Upper lobe of right lung (tissue), 1 donor: ENCODE measurements at places on chromosomes 7 and 10. TPM values are rescaled to one million over a fixed set of nuclear protein-coding genes. Genes with fewer than 3 reads are reported as not detected.
A peak's percentile ranks its signal among the peaks of the same experiment; 100 is the strongest.

The GOLGA7B gene
- 0.98 TPM for total RNA-seq

The LBX1 gene
- not detected for total RNA-seq

The HIF1AN gene
- total RNA-seq: 36.8 TPM

DNA sequence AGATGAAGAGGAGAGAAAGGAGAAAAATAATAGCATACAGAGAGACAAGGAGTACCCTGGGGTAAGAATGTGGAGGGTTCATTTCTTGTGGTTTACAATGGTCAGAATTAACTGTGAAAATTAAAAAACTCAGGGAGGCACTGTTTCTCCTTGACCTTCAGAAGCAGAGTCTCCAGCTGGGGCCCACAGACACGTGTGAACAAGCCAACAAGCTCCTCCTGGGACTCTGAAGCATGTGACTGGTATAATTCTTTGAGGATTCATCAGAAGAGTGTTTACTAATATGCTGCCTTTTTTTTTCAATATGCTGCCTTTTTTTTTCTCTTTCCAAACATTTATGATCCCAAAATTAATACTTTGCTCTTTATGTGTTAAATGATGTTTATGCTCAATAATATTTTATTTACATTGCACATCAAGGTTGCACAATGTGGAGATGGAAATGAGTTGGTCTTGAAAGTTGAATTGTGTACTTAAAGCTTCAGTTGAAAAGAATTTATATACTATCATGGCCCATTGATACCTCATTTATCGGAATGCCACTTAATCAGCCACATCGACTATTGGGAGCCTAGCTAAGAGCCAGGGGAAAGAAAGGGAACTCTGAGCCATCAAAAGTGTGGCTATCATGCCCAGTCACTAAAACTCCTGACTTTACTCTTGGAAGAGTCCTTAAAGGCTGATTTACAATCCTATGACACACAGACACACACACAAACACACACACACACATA is 134.7 kb upstream of the RHOBTB1 start:
- DNase-seq: no peak
- H3K4me1 ChIP-seq: no peaks in the 10 kb centered on the region
- no peaks in the 10 kb centered on the region for H3K36me3 ChIP-seq

DNA sequence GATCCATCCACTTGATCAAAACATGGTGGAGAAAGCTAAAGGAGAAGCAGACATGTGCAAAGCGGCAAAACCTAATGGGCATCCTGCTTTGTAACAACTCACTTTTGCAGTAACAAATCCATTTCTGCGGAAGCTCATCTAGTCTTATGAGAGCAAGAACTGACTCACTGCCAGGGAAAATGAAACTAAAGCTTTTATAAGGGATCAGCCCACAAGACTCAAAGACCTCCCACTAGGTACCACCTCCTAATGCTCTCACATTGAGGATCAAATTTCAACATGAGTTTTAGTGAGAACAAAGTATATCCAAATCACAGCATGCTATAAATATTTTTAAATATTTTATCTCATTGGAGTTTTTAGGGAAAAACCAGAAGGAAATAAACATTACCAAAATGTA is 120.1 kb upstream of the GNAI1 start:
- no peak for DNase-seq
- no peaks in the 10 kb centered on the region for H3K4me1 ChIP-seq

DNA sequence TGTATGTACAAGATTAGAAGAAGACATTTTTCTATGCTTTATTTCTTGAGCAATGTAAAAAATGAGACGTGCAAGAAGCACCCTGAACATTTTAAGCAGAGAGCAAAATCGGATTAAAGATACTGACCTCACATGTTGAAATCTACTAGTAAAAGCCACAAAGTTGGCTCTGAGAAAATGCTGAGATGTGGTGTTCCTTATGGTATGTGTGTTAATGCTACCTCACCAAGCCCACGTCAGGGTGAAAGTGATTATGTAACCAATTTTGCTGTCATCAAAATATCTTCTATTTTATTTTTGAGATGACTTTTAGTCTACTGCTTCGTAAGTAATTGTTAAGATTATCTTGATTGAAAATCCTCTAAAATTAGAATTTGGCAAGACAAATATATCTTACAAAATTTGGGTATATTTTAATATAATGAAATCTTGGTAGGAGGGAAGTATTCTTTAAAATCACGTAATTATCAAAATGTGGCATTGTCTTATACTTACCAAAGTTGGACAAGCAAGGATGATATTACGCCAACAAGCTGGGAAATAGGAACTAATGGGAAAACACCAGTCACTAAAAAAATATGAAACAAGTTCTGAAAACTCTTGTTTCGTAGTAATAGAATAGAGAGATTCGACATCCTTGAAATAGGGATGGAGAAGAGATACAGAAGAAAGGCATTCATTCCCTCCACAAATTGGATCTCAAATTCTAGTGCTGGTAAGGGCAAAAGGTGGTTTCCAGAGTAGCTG is 5.8 kb downstream of the ADO start:
- peaks cover 12% of the 10 kb centered on the region for H3K27me3 ChIP-seq
- H3K4me3 ChIP-seq: no peak overlapping the region
- H3K4me1 ChIP-seq: peaks cover 38% of the 10 kb centered on the region
- H3K27ac ChIP-seq: no peak overlapping the region

DNA sequence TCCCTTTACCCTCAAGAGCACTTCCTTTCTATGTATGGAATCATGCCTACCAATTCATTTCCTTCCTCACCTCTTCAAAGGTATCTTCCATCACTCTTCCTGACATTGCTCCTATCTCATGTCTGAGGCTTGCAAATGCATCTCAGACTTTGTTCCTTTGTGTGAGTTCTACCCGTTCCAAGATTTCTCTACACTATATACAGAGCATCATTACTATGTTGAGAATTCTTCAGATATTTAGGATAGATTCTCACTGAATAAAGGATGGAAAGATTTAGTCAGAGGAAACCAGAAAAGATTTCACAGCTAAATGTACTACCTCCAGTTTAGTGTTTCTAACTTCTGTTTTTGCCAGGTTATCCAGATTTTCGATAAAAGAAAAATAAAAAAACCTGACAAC is 462.7 kb downstream of the PHTF2 start:
- H3K36me3 ChIP-seq: no peaks in the 10 kb centered on the region
- no peaks in the 10 kb centered on the region for H3K27me3 ChIP-seq
- no peak for DNase-seq
- no peak overlapping the region for H3K27ac ChIP-seq
- no peaks in the 10 kb centered on the region for H3K4me1 ChIP-seq

DNA sequence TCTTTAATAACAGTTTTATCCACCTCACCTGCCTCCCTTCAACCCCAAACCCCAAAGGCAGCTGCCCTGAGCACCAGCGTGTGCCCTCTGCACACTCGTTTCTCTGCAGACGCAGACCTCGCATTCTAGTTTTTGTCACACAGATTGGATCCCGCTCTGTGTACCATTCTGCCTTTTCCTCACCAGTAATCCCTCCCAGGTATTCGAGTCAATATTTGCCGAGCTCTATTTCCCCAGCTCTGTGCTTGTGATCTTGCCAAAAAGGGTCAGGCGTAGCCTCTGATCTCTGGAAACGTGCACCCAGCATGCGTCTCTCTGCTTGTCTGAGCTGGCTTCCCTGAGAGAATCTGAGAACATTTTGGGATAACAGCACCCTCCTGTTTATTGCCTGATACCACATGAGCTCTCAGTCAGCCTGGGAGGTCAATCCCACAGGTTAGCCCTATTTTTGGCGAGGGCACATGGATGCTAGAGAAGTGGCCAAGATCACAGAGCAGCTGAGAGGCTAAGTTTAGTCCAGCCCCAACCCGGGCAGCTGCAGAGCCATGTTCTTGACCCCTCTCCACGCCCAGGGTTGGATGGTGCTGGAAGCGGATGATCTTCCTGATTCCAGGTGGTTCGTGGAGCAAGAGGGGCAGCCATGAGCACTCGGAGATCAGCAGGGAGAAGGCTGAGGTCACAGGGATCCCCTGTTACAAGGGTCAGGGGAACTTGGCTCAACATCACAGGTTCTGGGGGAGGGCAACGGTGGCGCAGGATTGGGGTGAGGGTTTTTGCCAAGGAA is 29.1 kb downstream of the FOXL3 start:
- no peak overlapping the region for H3K27ac ChIP-seq
- no peak overlapping the region for H3K4me3 ChIP-seq
- peaks cover 9% of the 10 kb centered on the region for H3K4me1 ChIP-seq
- no peaks in the 10 kb centered on the region for H3K27me3 ChIP-seq
- no peak for DNase-seq
- no peaks in the 10 kb centered on the region for H3K36me3 ChIP-seq

DNA sequence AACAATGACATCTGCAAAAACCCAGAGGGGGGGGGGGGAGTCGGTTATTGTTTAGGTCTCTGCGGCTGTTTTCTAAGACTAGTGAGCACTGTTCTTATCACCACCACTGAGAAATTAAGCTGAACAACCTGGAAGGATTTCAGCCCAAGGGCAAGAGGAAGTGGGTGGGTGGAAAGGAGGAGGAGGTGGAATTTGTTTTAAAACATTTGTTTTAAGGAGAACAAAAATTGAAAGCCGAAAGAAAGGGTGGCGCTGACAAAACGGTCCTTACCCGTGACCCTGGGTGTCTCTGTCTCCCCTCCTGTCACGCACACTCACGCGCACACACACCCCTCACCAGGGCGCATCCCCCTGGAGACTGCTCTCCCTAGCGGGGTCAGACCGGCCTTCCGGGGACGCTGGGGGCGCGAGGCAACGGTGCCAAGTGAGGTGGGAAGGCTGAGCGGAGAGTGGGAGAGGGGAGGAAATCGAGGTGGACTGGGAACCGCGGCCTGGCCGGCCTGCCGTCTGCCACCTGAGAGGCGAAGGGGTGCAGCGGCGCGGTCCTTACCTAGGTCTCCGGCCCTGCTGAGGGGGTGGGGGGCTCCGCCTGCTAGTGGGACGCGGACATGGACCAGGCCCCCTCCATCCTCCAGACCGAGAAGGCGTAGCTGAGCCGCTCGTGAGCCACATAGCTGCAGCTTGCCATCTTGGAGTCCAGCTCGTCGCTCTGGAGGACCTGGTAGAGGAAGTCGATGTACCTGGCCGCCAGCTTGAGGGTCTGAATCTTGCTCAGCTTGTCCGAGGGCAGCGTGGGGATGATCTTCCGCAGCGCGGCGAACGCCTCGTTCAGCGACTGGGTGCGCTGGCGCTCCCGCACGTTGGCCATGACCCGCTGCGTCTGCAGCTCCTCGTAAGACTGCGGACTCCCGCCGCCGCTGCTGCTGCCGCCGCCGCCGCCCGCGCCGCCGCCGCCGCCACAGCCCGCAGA is 1.0 kb downstream of the TWIST1 start:
- no peak overlapping the region for H3K27ac ChIP-seq
- no peaks in the 10 kb centered on the region for H3K4me1 ChIP-seq
- peak overlapping the region; percentile 32 for H3K4me3 ChIP-seq
- DNase-seq: peak; percentile 64
- H3K36me3 ChIP-seq: no peaks in the 10 kb centered on the region

GRCh38 chr10:19920075-19920726 is 104.0 kb downstream of the PLXDC2 start:
- H3K4me3 ChIP-seq: no peak overlapping the region
- no peaks in the 10 kb centered on the region for H3K27me3 ChIP-seq
- DNase-seq: no peak
- H3K4me1 ChIP-seq: peaks cover 17% of the 10 kb centered on the region

DNA sequence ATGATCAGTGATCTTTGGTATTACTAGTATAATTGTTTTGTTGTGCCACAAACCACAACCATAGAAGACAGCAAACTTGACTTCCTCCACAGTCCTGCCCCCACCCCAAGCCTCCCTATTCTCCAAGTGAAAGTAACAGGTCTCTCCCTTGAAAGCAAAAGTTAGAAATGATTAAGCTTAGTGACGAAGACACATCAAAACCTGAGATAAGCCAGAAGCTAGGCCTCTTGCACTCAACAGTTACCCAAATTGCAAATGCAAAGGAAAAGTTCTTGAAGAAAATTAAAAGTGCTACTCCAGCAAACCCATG is 7.5 kb downstream of the SAR1A start:
- DNase-seq: no peak
- peaks cover 50% of the 10 kb centered on the region for H3K4me1 ChIP-seq
- peaks cover 53% of the 10 kb centered on the region for H3K36me3 ChIP-seq
- no peaks in the 10 kb centered on the region for H3K27me3 ChIP-seq
- H3K4me3 ChIP-seq: no peak overlapping the region

GRCh38 chr7:105496521-105496920 is 25.6 kb downstream of the PUS7 start:
- H3K4me3 ChIP-seq: no peak overlapping the region
- no peak for DNase-seq
- no peaks in the 10 kb centered on the region for H3K27me3 ChIP-seq

DNA sequence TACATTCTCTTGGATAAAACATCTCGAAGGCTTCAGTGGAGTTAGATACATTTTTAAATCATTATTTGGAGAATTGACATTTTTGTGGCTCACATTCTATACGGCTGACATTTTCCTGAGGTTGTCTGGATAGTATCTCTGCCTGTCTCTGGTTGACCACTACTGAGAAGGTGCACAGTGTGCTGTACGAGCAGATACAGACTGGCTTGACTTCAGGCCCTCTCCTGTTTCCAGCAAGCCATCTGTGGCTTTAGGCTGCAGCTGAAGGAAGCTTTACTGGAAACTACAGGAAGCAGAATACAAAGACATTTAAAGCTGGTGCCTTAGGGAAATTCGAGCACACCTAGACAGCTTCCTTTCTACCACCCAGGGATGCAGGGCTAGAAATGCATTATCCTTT is 39.3 kb upstream of the RSU1 start:
- no peak overlapping the region for H3K27ac ChIP-seq
- H3K36me3 ChIP-seq: no peaks in the 10 kb centered on the region
- no peak overlapping the region for H3K4me3 ChIP-seq
- no peaks in the 10 kb centered on the region for H3K4me1 ChIP-seq

DNA sequence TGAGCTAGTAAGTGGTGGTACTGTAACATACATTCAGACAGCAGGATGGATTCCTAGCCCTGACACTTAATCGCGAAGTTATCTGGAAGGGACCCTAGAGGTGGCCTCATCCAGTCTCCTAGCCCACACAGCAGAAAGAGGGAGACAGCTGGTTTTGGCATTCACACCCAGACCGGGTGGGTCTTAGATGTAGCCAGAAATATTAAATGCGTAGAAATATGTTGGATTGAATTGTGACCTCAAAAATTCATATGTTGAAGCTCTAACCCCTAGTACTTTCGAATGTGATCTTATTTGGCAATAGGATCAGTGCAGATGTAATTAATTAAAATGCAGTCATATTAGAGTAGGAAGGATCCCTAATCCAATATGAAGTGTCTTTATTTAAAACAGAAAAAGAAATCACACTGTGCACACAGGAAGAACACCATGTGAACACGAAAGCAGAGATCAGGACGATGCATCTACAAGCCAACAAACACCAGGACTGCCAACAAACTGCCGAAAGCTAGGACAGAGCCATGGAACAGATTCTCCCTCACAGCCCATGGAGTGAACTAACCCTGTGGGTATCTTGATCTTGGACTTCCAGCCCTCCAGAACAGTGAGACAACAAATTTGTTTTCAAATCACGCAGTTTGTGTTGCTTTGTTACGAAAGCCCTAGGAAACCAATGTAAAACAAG is 2.9 kb upstream of the XPNPEP1 start:
- no peaks in the 10 kb centered on the region for H3K36me3 ChIP-seq
- DNase-seq: no peak
- peaks cover 17% of the 10 kb centered on the region for H3K4me1 ChIP-seq
- no peak overlapping the region for H3K27ac ChIP-seq

DNA sequence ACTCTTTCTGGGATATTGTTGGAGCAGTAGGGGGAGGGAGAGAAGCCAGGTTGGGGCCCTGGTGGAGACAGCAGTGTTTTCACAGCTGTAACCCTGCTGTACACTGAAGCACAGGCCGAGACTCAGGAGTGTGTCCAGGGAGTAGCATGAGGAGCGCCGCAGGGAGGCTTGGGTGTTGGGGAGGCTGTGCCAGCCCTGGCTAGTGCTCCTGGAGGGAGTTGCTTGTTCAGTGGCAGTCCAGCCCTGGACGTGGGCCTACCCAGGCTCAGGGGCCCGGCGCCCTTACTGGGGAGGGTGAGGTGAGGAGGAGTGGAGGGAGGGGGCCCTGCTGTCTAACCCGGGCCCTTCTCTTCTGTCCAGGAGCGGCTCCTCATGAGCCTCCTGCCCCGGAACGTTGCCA is 35.9 kb downstream of the ADCY1 start:
- H3K4me1 ChIP-seq: no peaks in the 10 kb centered on the region
- H3K4me3 ChIP-seq: no peak overlapping the region
- no peak for DNase-seq
